Activated CD8-positive, alpha-beta memory T cell treated with anti-CD3 and anti-CD28 coated beads, Interleukin-2, amount 50 U/mL, for 4 hours (primary cell): ENCODE measurements at places on chromosomes 16 and 17.

- no peak for DNase-seq
These were observed 50.2 kb upstream of the SLC12A3 start for GRCh38 chr16:56814537-56815432.

DNA sequence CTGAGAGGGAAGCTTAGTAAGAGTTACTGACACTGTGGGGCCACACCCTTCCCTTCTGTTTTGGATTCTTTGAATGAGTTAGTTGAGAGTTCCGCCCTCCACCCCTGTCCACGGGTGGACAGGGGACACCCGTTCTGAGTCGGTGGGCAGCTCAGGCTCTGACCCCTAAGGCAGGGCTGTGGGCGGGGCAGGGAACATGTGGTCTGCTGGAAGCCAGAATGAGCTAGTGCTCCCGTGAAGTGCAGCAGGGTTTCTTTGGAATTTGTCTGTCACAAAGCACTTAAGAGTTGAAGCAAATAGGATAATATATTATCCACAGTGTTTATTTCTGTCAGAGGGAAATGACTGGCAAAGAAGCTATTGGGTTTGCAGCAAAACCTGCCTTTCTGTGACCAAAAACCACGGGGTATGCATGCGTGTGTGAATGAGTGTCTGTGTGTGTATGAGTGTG, 90.1 kb downstream of the CLEC16A start:
- no peak for DNase-seq

DNA sequence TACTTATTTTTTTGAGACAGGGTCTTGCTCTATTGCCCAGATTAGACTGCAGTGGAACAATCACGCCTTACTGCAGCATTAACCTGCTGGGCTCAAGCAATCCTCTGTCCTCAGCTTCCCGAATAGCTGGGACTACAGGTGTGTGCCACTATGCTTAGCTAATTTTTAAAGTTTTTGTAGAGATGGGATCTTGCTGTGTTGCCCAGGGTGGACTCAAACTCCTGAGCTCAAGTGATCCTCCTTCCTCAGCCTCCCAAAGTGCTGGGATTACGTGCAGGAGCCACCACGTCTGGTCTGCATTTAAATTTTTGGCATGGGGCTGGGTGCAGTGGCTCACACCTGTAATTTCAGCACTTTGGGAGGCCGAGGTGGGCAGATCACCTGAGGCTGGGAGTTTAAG, 41.0 kb upstream of the INTS2 start:
- no peak for DNase-seq

DNA sequence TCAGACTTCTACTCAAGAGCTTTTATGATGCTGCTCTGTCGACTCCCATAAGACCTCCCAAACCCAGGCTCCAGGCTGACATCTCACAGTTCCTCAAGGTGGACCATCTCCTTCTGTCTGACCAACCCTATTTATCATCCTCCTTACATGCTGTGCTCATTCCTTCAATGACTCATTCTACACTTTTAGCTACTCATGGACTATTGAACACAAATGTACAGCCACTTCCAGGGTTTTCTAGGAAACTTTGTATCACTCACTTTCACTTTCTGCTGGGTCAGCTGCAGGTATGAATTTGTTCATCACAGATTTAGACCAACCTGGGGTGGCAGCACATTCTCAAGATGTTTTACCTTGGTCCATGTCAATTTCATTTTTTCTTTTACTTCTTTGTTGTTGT, 162.4 kb upstream of the FAM20A start:
- no peak for DNase-seq
